ENCODE measurements at places on chromosomes 4 and X. TPM values are rescaled to one million over a fixed set of nuclear protein-coding genes. Genes with fewer than 3 reads are reported as not detected.

TSPAN7 gene
- total RNA-seq: 47.0 TPM

SNX25 gene
- total RNA-seq: 17.4 TPM

SSX4 gene
- total RNA-seq: not detected

- DNase-seq: peak; percentile 55
These were observed 72.1 kb downstream of the PRSS12 start for GRCh38 chr4:118280501-118281218.

DNA sequence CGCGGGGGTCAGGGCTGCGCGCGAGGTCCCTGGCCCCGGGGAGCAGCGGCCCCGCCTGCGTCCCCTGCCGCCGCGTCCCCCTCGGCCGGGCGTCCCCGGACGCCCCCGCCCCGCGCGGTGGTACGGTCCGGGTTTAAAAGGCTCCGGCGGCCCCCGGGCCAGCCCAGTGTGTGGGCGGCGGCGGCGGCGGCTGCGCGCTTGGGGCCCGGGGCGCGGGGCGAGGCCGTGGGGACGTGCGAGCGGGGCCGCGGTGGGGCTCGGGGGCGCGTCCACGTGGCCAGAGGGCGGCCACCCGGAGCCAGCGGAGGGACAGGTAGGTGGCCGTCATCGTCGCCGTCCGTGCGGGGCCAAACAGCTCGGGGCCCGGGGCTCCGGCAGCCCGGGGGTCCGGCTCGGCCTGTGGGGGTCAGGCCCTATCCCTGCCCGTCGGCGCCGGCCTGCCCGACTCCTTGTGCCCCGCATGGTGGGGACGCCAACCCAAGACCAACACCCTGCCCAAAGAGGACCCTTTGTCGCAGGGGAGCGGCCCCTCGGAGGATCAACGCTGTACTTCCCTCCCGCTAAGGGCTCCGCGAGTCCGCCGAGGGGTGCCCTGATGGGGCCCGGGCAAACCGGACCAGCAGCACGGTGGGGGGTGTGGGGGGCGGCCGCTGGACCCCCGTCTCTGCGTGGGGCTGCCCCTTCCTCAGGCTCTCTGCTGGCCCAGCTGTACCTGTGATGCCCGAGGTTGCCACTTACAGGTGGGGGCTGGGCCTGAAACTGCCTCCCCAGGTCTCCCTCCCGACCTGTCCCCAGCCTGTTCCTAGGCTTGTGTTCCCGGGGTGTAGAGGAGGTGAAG is at the start of gene PLXNA3:
Gene PLXNA3, plus strand, starts transcription at position 166 of the 838 bp plus-strand sequence. CDS start 1,903 bp downstream, outside the sequence.
- no peak for DNase-seq

GRCh38 chr4:10656988-10657387 is 27.6 kb downstream of the CLNK start:
- no peak for DNase-seq

DNA sequence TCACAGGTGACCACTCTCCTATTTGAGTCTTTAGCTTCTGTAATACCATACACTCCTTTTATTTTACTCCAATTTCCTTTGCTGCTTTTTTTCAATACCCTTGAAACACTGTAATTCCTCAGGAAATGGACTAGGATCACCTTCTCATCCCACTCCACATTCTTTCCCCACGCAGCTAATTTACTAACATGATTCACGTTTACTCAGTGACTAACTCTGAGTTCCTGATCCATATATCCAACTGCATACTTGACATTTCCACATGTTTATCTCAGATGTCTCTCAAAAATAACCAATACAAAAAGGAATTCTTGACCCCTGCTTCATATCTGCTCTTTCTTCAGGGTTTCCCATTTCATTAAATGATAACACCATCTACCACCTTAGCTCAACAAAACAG is 19.9 kb downstream of the RPS6KA6 start:
- DNase-seq: no peak

GRCh38 chr4:27223326-27223725 is 362.7 kb downstream of the STIM2 start:
- DNase-seq: no peak

- no peak for DNase-seq
These were observed 5.6 kb downstream of the MAOB start for GRCh38 chrX:43876680-43877079.
